ENCODE measurements at places on chromosomes 7 and 10.
A peak's percentile ranks its signal among the peaks of the same experiment; 100 is the strongest.

- no peak for DNase-seq
These were observed 370.5 kb downstream of the MDFIC start for GRCh38 chr7:115292381-115292780.

DNA sequence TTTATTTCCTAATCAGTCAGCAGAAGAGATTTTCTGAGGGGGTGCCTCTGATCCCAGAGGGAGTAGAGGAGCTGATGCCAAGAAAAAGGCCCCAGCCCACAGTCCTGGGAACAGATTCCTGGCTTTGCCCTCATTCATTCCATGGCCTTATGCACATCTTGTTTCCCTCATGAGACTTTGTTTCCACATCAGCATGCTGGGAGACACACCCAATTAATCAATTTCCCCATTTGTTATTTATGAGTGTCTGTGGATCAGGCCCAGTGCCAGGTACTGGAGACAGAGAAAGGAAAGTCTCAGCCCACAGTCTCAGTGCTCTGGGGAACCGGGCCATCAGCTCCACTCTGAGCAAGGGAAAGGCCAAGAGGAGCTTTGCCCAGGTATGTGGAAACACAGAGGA, 496.2 kb upstream of the ZMIZ1 start:
- no peak for DNase-seq

DNA sequence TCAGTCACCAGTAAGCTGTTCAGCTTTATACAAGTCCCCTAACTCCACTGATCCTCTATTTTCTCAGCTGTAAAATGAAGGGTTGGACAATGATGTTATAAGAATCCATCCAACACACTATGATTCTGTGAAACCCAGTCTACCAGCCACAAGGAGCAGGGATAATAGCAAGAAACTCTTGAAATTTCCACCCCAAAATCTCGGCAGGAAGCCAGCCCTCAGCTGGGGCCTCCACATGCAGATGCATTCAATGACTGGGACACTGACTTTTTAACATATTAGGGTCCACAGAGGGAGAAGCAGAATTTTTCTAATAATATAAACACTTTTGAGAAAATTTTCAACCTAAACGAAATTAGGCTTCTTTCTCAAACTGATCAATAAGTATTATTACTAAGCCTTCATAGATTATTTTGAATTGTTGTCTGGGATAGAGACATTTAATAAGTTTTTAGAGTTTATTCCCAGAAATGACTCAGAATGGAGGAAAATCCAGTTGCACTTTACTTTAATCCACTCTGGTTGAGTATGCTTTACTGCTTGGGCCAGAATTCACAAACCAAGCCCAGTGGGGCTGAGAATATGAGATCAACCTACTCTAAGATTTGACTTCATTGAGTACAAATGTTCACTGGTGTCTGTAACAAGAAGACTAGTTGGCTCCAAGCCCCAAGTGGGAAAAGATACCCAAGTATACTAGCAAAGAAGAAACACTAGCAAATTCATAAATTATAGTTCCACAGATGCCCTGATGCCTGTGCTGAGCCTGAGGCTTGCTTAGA, 168.6 kb downstream of the C7orf25 start:
- no peak for DNase-seq

DNA sequence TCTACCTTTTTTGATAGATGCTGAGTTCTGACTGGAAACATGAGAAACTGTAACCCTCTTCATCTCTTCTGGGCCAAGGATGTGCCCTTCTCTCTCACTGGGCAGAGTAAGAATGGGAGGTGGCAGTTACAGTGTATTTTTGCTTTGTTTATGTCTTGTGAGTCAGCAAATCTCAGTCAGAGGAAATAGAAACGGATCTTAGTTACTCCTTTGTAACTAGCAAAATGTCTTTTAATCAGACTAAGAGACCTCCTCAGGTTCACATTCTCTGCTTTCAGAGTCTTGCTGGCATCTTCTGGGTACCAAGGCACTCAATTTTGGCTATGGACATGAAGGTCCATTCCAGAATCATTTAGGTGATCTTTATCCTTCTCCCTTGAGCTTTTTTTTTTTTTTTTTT, 70.9 kb downstream of the HHEX start:
- DNase-seq, result peak; percentile 49

DNA sequence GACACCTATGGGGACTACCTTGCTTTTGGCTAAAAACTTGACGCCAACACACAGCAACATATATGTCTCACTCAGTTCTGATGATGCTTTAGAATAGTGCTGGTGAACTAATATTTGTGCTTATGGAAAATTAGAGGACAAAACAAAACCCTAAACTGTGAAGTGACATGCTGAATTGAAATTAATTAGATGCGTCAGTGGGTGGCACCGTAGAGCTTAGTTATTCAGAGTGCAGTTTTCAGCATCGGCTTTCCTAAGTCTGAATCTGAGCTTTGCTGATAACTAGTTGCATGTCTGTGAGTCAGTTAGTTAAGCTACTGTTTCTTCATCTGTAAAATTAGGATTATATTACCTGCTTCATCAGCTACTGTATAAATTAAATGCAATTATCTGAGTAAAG, 245.0 kb upstream of the SORCS1 start:
- DNase-seq, result peak; percentile 19

GRCh38 chr10:122845783-122846332, at the start of gene CUZD1:
Gene CUZD1, minus strand, starts transcription at chr10:122845857. Its CDS starts 14 bp downstream, at chr10:122845843.
- DNase-seq, result no peak

DNA sequence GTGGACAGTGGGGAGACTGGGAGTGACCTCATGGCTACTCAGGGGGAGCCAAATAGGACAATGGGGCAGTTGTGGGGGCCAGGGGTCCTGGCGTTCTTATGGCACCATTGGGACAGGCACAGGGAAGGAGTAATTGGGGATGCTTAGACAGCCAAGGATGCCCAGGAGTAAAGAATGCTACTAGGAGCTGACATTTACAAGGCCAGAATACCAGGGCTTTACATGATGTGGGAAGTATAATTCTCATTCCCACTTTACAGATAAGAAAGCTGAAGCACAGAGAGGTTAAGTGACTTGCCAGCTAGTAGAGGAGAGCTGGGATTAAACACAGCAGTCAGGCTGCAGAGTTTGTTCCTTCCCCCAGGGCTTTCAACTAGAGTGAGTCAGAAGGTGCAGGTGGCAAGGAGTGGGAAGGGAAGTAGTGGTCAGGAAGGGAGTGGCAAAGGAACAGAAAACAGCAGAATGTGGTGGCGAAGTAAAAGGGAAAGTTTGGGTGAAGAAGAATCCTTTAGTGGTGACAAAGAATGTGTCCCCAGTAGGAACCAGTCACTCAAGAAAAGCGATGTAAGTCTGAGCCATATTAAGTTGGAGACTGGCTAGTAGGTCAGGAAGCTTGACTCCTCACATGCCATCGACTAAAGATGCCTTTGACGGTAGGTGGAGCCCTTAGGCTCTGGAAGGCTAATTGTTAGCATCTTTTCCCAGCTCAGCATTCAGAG, 32.8 kb downstream of the CPVL start:
- DNase-seq, result peak; percentile 80

GRCh38 chr10:21969326-21970287, 33.9 kb downstream of the DNAJC1 start:
- DNase-seq, result peak; percentile 54

DNA sequence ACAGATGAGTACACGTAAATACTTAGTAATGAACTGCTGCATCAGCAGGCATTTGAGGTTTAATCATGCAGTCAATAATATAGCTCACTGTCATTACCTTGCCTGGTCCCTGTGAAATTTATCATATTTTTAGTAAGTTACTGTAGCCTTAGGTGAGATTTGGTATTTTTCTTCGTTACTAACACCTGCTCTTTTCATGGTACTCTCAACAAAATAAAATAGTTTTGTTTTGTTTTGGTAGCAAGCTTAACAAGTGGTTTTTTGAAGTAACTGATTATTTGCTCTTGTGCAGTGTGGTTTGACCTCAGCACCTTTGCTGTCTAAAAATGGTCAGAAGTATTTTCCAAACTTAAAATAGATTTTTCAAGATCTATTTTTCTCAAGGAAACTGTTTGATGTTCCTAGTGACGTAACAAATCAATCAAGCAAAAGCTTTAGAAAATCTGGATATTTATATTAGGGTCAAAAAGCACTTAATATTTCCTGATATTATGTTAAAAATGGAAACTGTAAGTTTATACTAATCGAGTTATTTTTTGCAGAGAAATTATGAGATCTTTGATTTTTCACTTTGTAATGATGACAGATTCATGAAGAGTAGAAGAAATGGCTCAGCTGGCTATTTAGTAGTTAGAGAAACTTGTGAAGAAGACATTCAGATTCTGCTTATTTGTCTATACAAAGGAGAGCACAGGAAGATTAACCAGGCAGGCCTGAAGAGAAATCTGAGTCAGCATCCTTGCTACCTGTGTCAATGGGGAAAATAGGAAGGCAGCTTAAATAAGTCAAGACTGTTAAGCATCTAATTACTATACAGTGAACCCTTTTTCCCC, 21.0 kb upstream of the RPA3 start:
- no peak for DNase-seq

GRCh38 chr10:110751850-110752249, 107.7 kb downstream of the RBM20 start:
- DNase-seq, result no peak

DNA sequence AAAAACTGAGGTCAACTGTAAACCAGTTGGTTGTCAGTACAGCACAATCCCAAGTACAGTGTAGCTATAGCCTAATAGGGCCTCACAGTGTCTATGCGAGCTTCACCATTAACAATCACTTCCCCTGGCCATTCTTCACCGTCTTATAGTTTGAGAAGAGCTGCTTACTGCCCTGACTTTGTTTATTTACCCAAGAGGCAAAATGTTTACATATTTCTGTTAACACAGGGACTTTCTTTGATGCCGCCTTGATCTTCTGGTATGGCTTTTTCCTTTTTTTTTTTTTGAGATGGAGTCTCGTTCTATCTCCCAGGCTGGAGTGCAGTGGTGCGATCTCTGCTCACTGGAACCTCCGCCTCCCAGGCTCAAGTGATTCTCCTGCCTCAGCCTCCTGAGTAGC, 3.3 kb downstream of the MYOF start:
- no peak for DNase-seq

GRCh38 chr7:41809116-41809515, 106.2 kb upstream of the INHBA start:
- DNase-seq, result peak; percentile 79

GRCh38 chr10:29841724-29842649, 207.2 kb upstream of the SVIL start:
- DNase-seq, result no peak

DNA sequence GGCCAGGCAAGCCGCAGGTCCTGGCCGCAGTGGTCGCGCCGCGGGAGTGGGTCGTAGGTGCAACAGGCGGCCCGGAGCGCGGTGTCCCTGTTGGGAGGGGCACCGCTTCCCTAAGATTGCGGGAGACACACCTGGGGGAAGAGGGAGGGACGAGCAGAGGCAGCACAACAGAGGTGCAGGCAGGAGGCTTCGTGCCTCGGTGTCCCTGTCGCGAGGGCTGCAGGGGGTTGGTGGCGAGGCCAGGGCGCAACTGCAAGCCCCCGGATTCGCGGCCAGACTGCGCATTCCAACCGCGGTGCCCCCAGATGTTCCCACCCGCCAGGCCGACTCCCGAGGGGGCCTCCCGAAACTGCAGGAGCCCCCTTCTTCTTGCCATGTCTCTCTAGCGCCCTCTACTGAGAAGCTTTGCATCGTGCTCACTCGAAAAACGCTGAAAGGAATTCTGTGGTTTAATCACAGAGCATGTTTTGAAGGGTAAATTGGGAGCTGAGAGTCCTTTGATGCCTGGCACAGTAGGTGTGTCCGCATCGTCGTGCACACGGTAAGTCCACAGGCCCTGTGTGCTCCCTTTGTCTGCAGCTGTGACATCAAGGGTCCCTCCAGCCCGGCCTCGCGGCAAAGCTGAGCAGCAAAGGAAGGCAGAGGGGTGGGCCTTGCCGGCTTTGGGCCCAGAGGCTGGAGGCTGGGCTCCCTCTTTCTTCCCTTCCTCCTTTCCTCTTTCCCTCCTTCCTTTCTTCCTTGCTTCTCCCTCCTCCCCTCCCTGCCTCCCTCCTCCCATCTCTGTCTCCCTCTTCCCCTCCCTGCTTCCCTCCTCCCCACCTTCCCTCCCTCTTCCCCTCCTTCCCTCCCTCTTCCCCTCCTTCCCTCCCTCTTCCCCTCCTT, 6.2 kb upstream of the MBL2 start:
- DNase-seq, result peak; percentile 73

DNA sequence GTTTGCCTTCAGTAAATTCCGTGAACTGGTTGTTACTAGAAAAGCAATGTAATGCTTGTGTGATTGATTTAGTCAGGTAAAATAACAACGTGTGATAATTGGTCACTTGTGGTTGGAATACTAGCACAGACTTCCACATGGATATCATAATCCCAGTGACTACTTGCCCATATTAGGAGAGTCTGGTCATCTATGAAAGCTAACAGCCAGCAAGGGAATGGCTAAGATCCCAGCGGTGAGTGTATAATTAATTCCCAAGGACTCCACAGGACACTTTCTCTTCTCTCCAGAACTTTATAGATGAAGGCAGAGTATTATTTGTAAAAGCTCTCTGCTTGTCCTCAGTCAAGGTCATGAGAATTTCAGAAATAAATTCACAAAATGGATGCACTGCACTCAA, 662.6 kb upstream of the TEX47 start:
- no peak for DNase-seq

- peak; percentile 41 for DNase-seq
These were observed 40.7 kb upstream of the ANAPC16 start for GRCh38 chr10:72175149-72175548.

Measured in suppressor macrophage treated with lipopolysaccharide for 4 hours (primary cell).